Activated naive CD4-positive, alpha-beta T cell treated with anti-CD3 and anti-CD28 coated beads, Interleukin-2, amount 10 ng/mL, durations not matched to agents 5 hours and 36 hours (primary cell): ENCODE measurements at places on chromosomes 16 and 17. TPM values are rescaled to one million over a fixed set of nuclear protein-coding genes. Genes with fewer than 3 reads are reported as not detected.

ATP1B2 gene
- total RNA-seq, result 0.17 TPM

MRPL58 gene
- total RNA-seq, result 40.4 TPM

SLC6A2 gene
- not detected for total RNA-seq

TNFRSF13B gene
- total RNA-seq, result not detected

KCNAB3 gene
- 11.4 TPM for total RNA-seq

TBX6 gene
- 1.8 TPM for total RNA-seq

RGS9 gene
- total RNA-seq, result 3.6 TPM

SPATA22 gene
- total RNA-seq, result not detected

HBQ1 gene
- total RNA-seq, result not detected

KRTAP17-1 gene
- not detected for total RNA-seq

ARHGDIG gene
- not detected for total RNA-seq

OTOP3 gene
- total RNA-seq, result not detected

XYLT1 gene
- total RNA-seq, result 40.4 TPM

GALR2 gene
- not detected for total RNA-seq

HGS gene
- total RNA-seq, result 125 TPM

LHX1 gene
- total RNA-seq, result not detected

GFER gene
- total RNA-seq, result 27.3 TPM

SYCE1L gene
- 17.9 TPM for total RNA-seq

SLX1B gene
- 43.3 TPM for total RNA-seq

GNG13 gene
- total RNA-seq, result not detected

ERBB2 gene
- 3.5 TPM for total RNA-seq

KLHL10 gene
- not detected for total RNA-seq
